Activated CD4-positive, alpha-beta T cell treated with anti-CD3 and anti-CD28 coated beads, Interleukin-2, amount 50 U/mL, for 4 hours (primary cell): ENCODE measurements at places on chromosomes 3 and 15.

DNA sequence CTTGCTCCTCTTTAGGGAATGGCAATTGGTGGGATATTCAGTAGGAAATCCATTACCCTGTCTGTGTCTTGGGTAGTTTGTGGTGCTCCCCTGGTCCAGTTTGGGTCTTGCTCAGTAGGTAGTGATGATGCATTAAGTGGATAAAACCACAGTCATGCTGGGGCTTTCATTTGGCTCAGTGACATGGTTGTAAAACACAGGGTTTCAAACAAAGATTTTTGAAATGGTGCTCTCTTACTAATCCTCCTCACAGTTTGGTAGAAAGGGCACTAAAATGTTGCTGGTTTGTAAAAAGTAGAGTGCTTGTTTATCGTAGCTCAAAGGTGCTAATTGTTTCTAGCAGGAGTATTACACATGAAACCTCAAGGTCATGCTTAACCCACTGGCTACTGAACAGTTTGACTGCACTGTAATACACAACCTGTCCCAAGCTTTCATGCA lies 22.9 kb downstream of the BBX start:
- no peak for DNase-seq

GRCh38 chr3:144772372-144772771 lies 800.7 kb downstream of the DIPK2A start:
- DNase-seq = no peak

- DNase-seq = no peak
Measured at GRCh38 chr15:39106950-39107349, 473.9 kb upstream of the THBS1 start.

DNA sequence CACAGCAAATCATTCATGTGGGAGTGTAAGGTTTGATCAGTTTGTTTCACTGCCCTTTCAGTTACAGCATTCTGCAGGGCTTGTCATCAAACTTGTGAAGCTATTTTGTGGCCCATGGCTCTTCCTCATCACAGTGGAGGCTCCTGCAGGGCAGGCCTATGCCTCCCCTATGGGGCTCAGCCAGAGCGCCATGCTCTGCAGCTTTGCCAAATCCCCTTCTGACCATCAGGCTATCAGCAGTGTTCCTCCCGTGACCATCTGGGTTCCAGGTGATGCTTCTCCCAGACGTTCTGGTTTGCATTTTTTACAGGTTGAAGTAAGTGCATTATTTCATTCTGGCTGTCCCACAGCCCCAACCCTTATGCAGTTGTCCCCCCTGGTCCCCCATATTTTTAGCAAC lies 28.1 kb upstream of the REC114 start:
- DNase-seq = no peak

GRCh38 chr3:89889386-89889785 lies 782.0 kb downstream of the EPHA3 start:
- DNase-seq = no peak

DNA sequence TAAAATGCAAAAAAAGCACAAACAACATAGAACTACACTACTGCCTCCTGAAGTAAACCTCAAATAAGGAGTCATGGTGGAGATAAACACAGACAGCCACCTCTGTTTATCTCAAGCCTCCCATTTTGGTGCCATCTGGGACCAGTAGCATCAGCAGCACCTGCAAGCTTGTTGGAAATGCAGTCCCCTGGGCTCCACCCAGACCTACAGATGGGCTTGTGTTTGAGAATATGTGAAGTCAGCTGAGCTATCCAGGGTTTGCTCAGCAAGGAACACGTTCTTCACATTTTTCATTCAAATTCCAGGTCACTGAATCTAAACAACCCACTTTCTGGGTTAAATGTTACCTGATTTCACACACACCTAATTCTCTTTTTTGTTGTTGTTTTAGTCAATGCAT lies 45.5 kb downstream of the RASGRF1 start:
- DNase-seq = no peak

DNA sequence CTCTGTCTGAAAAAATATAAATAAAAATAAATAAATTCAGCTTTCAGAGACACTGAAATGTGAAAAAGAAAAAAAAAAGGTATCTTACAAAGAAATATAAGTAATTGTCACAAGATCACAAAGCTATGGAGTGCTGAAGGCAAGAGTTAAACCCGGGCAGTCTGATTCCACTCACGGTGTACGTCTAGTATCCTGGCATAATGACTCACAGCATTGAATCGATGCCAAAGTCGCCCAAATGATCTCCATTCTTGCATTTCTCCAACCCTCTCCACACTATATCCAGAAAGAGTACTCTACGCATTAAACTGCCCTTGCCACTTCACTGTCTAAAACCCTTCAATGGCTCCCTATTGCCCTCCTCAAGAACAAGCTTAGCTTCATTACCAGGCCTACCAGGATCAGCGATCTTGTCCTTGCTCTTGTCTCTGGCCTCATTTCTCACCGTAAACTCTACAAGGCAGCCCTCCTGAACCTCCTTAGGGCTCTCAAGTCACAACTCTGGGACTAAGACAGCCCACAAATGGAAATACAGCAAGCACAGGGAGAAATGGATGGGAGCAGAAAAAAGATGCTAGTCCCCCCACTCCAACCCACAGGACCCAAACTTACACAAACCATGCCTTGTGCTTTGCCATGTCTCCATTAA lies 7.7 kb downstream of the SUCLG2 start:
- DNase-seq = no peak

DNA sequence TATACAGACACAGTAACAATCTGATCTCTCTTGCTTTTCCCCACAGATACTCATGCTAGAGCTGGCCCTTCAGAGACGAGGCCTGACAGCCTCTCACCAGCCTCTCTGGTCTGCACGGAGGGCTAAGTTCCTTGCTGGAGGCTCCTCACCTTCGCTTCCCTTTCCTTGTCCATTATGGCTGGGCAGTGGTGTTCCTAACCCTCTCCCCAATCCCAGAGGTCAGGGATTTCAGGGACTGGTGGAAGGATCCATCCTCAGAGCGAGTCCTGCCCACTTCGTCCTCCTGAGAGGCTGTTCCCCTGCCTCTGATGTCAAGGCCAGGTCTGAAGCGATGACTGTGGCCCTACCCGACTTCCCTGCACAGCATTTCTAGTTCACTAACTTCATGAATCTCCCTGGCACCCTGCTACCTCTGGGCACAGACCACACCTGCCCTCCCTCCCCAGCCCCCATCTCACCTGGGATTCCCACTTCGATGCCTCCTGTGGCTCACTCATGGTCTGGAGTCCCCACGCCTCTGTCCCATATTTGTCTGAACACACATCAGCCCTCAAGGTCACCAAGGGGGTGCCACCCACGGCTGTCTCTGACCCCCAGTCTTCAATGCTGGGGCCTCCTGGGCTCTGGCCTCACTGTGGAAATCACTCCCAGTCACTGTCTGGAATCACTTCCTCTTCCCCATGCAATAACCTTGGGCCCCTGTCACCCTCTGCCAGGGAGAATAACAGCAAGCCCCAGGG lies 124.9 kb upstream of the PRR20G start:
- DNase-seq = no peak

DNA sequence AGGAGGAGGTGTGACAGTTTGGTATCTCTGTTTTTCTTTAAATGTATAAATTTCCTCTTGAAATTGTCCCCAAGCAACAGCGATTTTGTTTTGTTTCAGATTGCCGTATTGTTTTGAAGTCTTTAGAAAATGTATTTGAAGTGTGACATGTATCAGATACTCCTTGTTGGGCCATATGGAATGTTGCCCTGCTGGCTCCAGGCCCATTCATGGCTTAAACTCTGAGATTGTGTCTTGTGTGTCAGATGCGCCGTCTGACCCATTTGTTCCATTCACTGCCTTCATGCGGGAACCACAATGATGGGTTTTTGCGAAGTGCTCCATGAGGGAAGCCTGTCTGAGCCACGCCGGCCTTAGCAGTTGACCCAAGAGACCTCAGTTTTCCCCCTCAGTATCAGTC lies 75.2 kb upstream of the ADAMTSL3 start:
- DNase-seq = no peak
